ENCODE measurements at places on chromosomes 12 and 14.

DNA sequence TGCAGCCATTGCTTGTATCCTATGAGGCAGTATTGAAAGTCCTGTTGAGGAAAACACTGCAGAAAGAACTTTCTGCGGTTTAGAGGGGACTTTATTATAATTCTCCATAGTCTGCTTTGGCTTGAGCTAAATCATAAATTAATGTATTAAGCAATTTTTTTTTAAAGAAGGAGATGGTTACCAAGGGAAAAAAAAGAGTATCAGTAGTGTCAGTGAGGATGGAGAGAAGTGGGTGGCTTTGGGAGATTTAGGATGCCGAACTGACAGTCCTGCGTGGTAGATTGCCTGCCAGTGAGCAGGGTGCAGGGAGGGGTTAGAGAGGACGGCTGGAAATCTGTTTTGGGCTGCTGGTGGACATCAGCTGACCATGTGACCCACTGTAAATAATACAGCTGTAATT, 96.8 kb downstream of the MYRFL start:
- peak; percentile 67 for DNase-seq

GRCh38 chr14:102565331-102565887, 27.0 kb upstream of the RCOR1 start:
- DNase-seq = no peak

DNA sequence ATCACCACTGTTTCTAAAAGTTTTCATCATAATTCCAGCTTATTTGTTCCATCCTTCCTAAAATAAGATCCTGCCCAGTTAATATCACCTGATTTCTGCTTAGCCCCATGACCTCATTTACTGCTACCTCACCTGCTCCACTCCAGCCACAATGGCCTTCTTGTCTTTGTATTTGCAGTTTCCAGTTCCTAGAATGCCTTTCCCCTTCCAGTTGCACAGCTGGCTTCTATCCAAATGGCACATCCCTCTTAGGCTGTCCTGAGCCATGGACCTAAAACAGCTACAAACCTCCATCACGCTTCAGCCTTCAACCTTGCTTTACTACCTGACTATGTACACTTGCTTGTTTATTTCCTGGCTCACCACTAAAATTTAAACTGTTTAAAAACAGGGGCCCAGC, 6.5 kb upstream of the LGMN start:
- DNase-seq = peak; percentile 21

GRCh38 chr12:52022841-52023181, 16.1 kb downstream of the TAMALIN start:
- no peak for DNase-seq

GRCh38 chr12:15522574-15523187, 200.4 kb downstream of the PTPRO start:
- peak; percentile 89 for DNase-seq

GRCh38 chr12:122421821-122422729, at the start of gene CLIP1:
TSS of gene CLIP1 (minus strand) at chr12:122422669. CDS start at chr12:122380452, 42,217 bp downstream.
- peak; percentile 77 for DNase-seq

- DNase-seq = no peak
Measured at GRCh38 chr12:118065380-118065779, 4.4 kb upstream of the WSB2 start.

GRCh38 chr12:52850681-52851080, 1.9 kb upstream of the KRT78 start:
- DNase-seq = no peak

DNA sequence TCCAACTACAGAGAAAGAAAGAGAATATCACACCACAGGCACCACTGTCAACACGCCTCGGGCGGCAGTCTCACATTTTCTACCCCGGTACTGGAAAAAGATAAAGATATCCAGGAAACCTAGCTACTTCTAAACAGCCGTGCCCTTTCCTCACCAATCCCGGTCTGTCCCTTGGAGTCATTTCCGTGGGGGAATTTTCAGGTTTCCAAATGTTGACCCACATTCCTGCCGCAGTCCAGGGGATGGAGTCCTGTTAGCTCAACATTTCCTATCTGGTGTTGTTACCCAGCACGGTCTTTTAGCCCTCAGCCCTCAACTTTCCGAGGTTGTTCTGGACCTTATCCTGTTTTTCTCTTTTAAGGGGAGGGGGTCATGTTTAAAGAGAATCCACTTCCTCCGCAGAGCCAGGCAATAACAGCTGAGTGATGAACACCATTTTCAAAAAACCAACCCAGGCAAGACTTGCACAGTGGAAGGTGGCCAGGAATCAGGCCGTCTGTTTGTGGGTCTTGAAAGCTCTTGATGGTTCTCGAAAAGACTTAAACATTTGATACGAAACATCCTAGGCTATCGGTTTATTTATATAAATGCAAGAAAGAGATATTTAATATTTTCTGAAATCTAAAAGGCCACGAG, 4.6 kb downstream of the SSH1 start:
- DNase-seq = no peak

DNA sequence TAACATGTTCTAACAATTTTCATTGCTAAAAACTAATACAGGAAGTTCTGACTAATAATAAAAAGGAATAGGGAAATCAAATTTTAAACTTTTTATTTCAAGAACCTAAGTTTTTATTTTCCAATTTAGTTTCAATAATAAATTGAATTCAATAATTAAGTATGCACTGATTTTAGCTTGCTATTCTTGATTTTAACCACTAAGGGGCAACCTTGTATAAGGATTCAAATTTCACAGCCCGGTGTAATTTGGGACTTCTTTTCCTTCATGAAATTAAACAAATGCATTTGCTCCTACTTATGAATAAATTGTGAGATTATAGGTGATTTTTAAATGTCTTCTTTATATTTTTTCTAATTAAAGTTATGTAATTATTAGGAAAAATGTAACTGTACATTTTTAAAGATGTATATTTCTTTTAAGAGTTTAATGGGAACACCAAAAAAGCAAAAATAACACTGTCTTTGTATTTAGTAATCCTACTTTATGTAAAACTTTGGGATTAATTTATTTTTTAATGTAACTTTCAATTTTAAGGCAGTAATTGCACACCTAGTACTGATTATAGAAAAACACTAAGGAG, 241.4 kb upstream of the PDZRN4 start:
- peak; percentile 51 for DNase-seq

DNA sequence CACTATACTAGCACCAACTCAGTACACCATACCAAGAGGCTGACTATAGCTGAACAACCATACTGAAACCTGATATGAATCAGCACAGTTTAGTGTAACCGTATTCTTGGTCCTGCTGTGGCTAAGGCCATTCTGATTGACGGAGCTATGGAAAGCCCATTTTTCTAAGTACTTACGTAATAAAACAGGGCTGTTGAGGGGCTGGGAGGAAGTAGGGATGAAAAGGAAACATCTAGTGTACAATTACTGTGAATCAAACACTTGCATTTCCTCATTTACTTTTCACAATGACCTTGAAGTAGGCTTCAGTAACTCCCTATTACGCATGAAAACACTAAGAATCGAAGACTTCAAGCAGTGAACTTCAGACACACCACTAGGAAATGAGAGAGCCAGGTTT, 198.2 kb downstream of the BTG1 start:
- no peak for DNase-seq

- no peak for DNase-seq
Measured at GRCh38 chr14:21455592-21455911, 371 bp downstream of the CHD8 start.

GRCh38 chr14:93109572-93110481, 5.9 kb downstream of the ITPK1 start:
- no peak for DNase-seq
